Dorsolateral prefrontal cortex (tissue), 122 donors: ENCODE measurements at places on chromosomes 1 and 21.
A peak's percentile ranks its signal among the peaks of the same experiment; 100 is the strongest.

- DNase-seq, result no peak
Observed at GRCh38 chr1:213783893-213784292, 203.9 kb upstream of the PROX1 start.

- DNase-seq, result no peak
Observed at GRCh38 chr1:236394879-236395229, 768 bp downstream of the EDARADD start.

DNA sequence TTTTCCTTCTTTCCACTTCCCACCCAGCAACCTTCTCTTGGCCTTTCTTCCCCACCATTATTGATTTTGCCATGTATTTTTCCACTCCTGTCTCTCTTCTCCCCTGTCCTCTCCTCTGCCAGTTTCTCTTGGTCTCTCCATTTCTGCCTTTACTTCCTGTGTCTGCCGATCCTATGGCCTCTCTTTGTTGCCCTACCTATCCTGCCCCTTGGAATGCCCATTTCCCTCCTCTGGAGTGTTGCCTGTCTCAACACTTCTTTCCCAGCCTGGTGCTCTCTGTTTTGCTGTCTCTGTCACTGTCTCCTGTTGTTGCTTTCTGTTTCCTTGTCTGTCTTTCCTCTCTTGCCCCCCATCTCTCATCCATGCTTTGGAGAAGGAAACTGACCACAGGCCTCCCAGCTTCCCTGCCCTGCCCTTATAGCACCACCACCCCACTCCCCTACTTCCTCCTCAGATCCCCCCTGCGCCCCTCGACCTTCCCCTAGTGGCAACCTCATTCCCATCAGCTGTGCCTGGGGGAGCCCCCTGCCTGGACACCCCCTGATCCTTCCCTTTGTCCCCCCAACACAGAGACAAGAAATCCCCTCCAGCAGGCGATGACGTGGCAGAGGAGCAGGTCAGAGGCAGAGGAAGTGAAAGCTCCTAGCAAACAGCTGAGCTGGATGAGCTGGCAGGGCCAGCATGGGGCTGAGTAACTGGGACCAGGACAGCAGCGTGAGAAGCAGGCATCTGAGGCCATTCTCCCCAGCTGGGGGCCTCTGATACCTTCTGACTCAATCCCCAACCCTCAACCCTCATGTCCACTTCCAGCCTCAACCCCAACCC is 6.6 kb upstream of the ETV3L start:
- peak; percentile 30 for DNase-seq

DNA sequence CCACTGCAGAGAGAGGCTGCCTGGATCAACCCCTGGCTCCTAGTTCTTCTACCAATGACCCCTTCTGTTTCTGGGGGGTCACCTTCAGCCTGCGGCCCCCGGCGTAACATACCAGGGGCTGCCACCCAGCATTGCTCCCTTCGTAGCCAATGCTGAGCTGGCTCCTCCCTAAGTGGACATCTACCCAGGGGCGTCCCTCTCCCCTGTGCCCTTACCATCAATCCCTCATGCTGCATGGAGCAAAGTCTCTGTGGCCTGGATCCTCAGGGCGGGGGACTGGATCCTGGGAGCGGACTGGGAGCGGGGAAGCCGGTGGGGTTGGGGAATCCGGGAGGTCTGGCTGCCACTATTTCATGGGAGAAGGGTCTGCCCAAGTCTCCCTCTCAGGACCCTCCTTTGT is 28.6 kb downstream of the TRIM67 start:
- DNase-seq, result no peak

GRCh38 chr1:162391790-162392563 is 10.4 kb downstream of the C1orf226 start:
- peak; percentile 29 for DNase-seq

DNA sequence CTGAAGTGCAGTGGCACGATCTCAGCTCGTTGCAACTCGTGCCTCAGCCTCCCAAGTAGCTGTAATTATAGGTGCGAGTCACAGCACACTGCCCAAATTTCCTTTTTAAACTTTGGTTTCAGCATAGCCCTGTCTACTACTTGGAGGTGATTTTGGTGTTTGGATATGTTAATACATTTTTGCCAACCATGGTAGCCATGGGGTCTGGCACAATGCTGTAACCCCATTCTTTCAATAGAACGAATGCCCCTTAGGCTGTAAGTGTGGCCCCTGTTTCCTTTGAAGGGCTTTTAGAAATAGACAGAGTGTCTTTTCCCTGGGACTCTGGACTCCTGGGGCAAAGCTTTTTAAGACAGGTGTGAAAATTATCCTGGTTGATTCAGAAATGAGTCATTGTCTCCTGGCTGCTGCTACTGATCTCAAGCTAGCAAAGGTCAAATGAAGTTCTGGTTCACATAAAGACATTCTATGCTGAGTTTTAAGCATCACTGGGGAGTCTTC is 141.1 kb upstream of the RUNX1 start:
- no peak for DNase-seq

DNA sequence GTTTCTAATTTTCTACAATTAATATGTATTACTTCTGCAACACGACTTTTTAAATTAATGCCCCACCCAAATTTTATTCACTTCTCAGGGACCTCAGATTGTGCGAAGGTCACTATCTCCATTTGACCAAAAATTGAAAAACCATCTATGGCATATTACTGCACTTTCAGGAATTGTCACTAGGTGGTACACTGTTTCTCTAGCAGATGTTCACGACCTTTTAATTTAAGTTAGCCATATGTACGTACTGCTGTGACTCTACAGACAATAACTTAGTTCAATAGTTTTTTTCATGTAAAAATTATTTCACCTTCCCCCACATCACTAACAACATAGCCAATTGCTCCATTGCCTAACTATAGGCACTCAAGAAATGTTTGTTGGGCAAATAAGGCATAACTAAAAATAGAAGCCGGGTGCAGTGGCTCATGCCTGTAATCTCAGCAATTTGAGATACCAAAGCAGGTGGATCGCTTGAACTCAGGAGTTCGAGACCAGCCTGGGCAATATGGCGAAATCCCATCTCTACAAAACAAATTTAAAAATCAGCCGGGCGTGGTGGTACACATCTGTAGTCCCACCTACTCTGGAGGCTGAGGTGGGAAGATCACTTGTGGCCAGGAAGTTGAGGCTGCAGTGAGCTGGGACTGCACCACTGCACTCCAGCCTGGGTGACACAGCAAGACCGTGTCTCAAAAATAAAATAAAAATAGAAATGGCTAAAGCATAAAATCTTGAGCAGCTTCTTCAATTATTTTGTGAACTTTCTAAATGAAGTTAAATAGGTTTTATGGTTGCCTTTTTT is 75.7 kb upstream of the PKN2 start:
- no peak for DNase-seq

- DNase-seq, result no peak
Observed at GRCh38 chr1:205077158-205077933, 6.9 kb downstream of the TMEM81 start.

GRCh38 chr21:16563795-16564194 is 834.0 kb downstream of the USP25 start:
- DNase-seq, result no peak

- DNase-seq, result no peak
Observed at GRCh38 chr1:84907095-84907827, 14.3 kb upstream of the LPAR3 start.

- no peak for DNase-seq
Observed at GRCh38 chr1:99481391-99481996, 164.4 kb upstream of the PALMD start.

GRCh38 chr1:211944733-211945500 is 90.4 kb downstream of the INTS7 start:
- DNase-seq, result no peak

DNA sequence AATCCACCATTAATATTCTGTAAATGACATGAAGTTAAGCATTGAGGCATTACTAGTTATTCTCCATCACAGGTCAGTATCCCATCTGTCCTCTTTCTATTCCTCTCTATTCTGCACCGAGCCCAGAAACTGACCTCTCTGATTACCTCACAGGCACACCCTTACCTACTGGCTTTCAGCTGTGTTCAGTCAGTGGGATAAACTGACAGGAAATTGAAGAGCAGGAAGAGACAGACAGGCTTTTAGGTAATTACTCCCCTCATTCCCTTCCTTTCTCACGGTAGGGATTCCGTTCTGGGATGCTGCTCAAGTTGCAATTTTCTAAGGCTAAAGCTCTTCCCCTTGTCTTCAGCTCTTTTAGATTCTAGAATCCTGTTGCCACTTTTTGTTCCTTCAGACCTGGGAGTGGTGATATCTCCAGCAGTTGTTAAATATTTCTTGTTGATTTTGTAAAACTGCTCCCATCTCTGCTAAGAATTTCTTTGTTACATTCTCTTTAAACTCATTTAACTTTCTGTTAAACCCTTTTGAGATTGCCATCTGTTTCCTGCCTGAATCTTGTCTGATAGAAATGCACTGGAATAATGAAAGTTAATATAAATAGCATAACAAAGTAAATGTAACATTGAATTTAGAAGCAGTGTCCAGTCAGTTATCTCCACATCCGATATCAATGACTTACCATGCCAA is 1063.4 kb downstream of the PLA2G4A start:
- no peak for DNase-seq

DNA sequence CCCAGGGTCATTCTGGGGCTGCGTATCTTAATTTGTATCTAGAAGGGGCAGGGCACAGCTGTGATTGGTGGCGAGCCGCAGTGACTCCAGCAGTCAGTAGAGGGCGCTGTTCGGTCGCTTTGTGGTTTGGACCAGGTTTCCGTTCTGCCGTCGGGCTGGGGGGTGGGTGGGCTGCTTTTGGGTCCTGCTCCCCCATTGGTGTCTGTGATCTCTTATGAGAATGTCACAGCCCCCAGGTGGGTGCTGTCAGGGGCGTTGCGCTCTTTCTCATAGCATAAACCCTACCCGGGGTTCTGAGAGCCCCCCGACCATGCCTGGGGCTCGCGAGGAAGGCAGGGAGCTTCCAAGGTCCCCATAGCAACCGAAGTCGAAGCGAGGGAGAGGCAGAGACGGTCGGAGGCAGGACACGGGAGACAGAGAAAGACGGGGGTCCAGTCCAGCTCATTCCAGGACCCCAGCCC is 5.4 kb downstream of the TFF3 start:
- DNase-seq, result peak; percentile 75

- peak; percentile 64 for DNase-seq
Observed at GRCh38 chr1:42146626-42147320, 6.4 kb upstream of the GUCA2B start.

DNA sequence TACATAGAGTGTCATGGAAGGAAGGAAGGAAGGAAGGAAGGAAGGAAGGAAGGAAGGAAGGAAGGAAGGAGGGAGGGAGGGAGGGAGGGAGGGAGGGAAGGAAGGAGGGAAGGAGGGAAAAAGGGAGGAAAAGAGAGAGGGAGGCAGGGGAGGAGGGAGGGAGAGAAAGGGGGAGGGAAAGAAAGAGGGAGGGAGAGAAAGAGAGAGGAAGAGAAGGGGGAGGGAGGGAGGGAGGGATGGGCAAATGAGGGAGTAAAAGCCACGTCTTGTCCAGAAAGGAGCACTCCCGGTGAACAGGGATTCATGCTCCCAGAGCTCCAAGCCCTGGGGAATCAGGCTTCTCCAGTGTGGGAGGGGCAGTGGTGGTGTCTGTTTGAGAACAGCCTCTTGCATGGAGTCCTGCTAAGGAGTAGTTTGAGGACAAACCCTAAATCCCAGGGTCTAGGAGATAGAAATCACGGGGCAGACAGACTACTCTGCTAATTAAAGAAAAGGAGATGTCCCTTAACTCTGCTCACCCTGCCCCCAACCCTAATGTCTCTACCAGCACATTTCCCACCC is 71.6 kb downstream of the TAS1R2 start:
- DNase-seq, result no peak

DNA sequence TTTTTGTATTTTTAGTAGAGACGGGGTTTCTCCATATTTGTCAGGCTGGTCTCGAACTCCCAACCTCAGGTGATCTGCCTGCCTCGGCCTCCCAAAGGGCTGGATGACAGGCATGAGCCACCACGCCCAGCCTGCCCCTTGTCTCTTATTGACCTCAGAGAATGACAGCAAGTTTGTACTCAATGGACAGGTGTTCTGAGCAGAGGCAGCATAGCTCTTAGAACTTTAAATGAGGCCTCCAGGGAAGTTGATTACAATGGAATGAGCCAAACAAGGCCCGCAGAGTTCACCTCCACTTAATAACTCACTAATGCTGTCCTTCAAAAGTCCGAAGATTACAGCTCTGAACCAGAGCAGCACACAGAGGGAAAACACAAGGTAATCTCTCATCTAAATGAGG is 10.9 kb downstream of the TMPRSS2 start:
- DNase-seq, result no peak

DNA sequence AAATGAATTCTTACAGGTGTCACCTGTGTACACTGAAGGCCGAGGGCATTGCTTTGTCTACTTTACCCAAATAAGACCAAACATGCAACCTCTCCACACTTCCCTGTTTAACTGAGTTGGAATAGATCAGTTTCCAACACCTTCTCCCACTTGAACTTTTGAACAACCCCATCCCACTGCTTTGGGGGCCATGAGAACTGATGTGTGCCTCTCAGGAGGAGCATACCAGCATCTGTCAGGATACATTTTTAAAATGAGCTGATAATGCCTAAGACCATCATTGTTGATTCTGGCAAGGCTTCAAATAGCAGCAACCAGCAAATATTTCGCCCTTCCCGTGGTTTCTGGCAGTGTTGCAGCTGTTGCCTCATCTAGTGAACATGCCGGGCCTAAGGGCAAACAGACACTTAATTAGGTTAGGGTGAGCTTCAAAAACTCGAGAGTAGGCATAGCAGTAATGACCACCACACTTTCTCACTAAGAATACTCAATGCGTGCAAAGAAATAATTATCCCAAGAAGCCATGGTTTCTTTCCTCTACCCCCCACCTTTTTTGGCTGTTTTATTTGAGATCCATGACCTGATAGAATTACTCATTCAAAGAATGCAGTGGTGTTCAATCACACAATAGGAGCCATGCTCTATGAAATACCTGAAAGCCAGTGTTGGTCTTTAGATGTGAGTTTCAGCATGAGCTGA is 63.7 kb downstream of the MAP10 start:
- no peak for DNase-seq

GRCh38 chr1:198641501-198641900 is 2.7 kb downstream of the PTPRC start:
- DNase-seq, result no peak

DNA sequence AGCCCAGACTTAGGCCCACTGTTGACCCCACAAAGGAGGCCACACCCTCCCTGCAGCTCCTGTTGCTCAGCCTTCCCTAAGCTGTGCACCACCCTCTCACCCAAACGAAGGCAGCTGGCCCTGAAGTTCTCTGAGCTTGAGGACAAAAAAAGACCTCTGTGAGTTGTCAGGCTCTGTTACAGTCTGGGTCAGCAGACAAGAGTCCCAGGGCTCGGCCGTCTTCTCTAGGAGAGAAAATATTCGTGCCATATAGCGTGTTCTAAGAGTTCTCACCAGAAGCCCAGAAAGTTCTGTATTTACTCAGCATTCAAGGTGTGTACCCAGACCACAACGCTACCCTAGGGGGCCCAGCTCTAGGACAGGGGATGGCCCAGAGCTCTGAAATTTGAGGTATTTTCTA is 25.5 kb upstream of the LYST start:
- no peak for DNase-seq

DNA sequence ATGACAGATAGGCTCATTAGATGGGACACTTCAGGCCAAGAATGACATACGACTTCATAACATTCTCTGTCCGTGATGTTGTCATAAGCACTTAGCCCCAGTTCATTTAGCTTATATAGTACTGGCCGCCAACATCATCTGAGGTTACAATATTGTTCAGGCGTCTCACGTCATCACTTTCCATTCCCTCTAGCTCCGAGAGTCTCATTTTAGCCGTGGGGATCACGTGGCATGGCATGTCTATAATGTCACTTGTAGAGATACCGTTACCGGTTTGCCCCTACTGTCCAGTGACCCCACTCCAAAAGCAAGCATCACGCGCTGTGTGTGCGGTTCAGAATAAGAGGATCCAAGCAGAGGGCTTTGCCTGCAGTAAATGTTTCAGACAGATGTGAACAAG is 34.6 kb upstream of the HEATR1 start:
- DNase-seq, result no peak
